ENCODE measurements at places on chromosomes 7 and 10.

DNA sequence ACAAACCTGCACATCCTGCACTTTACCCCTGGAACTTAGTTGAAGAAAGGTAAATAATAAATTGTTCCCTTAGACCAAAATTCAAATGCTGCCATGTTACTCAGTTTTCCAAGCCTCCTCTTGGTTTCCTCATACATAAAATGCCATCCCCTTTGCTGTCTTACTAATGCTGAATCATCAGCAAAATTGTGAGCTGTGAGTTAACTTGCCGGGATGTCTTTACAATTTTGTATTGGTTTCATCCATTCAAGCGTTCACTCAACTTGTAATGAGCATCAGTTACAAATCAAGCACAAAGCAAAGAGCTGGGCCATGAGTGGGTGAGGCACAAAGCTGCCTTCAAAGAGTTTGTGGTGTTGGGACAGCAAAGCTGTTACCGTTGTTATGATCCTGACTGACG lies 395.8 kb upstream of the ZMIZ1 start:
- no peak for DNase-seq

- no peak for DNase-seq
These were observed 27.6 kb upstream of the BMS1 start for GRCh38 chr10:42755028-42755451.

DNA sequence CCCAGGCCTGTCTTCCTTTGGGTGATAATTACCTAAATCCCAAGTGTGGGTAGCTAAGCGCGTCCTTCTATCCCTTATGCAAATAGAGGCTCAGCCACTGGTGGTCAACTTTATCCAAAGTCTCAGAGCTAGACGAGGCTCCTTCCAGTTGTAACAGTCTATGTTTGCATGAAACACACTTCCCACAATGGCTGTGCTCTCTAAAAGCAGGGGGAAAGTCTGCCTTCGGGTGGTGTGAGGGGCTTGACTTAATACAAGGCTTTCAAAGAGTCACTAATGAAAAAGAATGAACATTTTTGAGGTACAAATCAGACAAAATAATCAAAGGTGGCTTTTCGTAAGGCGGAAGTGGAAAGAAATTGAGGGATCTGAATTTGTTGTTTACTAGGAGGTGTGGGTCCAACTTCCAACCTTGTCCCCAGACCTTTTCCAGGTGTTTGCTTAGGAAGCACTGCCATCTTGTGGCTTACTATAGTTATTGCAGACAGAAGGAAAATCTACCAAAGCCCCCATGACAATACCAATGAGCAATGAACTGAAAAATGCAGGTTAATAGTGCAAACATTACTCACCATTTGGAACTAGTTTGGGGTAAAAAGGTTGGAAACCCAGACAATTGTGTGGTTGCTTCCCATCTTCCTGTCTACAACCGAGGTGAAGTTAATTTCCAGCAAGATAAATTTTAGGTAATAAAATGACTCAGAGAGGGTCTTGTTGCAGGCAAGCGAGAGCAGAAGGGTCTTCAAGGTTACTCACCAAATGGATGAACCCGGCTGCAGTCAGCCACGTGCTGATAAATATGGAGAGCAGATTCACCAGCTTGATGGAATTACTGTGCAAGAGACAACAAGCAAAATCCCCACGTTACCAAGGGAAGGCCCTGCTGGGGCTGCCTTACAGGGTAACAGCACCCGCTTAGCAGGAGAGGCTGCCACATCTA lies 525.7 kb downstream of the KCNMA1 start:
- DNase-seq, result no peak

GRCh38 chr7:44348300-44348699 lies 22.9 kb upstream of the CAMK2B start:
- no peak for DNase-seq

- no peak for DNase-seq
These were observed 171.8 kb downstream of the SEMA3D start for GRCh38 chr7:85014936-85015660.

DNA sequence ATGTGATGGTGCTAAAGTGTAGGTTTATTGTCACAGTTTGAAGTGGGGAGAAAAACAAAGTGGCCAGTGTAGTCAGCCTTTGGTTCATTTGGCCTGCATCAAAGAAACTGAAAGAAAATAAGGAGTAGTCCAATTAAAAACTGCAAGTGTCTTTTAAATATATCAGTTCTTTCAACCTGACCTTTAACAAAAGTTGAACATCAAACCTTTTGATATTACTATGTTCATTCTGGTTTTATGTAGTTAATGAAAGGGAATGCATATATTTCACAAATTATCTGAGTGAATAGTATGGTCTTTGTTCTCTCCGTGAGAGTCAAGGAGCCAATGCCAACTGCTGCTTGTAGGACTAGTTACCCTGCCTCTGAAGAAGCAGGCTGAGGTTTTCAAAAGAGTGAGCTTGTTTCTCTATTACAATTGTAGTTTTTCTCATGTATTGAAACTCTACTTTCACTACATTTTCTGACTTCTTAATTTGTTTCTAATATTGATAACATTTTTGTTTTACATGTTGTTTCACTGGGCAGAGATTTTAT lies 1160.8 kb upstream of the LRRTM3 start:
- no peak for DNase-seq

DNA sequence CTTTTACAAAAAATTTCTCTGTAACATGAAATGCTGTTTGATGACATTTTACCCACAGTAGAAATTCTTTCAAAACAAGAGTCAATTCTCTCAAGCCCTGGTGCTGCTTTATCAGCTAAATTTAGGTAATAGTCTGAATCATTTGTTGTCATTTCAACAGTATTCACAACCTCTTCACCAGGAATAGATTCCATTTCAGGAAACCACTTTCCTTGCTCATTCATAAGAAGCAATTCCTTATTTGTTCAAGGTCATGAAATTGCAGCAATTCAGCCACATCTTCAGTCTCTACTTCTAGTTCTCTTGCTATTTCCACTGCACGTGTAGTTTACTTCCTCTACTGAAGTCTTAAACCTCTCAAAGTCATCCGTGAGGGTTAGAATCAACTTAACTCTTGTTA lies 14.1 kb downstream of the STAG3 start:
- no peak for DNase-seq

DNA sequence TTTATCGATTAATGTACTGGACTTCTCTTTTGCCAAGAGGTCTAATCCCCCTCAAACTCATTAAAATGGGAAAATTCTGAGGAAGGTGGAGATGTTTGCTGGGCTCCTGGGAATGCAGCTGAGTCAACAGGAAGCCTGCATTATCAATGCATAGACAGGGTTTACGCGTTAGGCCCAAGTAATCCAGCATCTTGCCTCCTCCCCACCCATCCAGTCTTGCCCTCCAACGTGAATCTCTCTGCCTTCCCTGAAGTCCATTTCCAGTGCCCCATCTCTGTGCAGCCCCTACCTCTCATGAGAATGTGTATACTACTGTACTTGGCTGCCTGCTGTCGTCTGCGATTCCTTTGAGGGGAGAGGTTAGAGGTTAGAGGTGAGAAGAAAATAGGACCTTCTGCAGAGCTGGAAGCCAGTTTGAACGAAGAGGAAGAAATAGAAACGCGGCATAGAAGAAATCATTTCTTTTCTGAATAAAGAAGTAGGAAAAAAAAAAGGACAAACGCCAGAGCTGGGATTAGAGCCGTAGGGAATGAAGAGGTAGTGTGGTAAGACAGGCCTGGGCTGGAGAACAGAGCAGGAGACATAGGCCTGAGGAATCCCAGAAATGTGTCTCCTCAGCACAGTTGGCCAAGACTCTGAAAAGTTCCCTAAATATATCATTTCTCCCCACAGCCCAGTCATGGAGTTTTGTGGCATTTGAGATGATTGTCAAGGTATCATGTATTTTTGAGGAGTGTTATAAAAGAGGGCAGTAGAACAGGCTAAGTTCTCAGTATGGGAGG lies 75.6 kb downstream of the MYOF start:
- DNase-seq, result no peak

DNA sequence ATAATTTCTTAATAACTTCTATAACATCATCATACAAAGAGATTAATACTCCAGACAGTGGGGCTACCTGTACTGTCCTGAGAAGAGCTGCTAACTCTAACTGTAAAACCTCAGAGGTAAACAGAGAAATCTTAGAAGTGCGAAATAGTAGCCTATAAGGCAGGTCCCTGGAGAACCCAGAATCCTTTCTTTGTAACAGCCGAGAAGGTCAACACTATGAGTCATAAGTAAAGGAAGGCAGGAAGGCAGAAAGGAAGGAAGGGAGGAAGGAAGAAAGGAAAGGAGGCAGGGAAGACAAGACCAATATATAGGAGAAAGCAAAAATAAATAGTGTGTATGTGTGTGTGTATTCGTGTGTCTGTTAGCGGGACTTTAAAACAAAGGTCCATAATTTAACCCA lies 540.6 kb downstream of the ZWINT start:
- DNase-seq, result no peak

DNA sequence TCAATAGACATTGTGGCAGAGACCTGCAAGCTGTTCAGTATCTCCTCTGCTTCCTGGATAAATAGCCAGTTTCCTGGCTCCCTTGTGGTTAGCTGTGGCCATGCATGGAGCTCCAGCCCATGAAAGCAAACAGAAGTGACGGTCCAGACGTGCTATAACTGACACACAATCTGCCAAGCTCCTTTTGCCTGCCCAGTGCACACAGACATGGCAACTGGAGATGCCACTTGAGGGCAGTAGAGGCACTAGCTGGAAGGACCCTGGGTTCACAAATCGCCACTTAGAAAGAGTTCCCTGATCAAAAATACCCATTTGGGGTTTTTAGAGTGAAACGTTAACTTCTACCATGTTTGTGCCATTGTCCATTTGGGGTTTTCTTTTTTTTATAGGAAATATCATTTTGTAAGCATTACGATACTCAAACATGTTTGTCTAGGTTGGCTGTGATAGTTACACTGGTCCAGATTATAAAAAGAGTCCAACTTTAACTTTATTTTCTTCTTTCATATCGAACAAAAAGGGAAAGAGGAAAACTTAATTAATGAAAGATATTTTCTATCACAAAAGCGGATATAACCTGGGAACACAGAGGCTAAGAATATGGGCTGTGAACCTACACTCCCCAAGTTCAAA lies 31.3 kb downstream of the KIN start:
- DNase-seq, result no peak

GRCh38 chr7:123432601-123433000 lies 101.8 kb downstream of the IQUB start:
- DNase-seq, result no peak
